ENCODE measurements at places on chromosomes 6 and 20.

GRCh38 chr6:90284236-90285041 is 12.2 kb downstream of the BACH2 start:
- peak; percentile 55 for DNase-seq

- DNase-seq = no peak
These were observed 51.9 kb downstream of the APCDD1L start for GRCh38 chr20:58463256-58463655.

GRCh38 chr6:115819506-115819905 is 241.2 kb downstream of the FRK start:
- no peak for DNase-seq

DNA sequence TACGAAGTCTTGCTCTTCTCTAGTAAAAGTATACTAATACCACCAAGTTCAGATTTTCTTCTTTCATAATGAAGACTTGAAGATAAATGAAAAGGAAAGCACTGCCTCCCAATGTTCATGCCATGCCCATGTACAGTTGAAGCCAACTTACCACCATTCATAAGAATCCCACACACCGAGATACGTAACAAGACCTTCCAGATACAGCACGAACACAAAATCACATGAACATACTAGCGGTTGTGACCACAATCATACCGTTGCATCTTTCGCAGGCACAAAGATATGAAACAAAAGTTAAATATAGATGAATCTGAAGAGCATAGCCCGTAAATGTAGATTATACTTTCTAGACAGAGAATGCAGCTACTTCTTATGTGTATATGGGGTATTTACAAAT is 412.5 kb downstream of the CBLN4 start:
- DNase-seq = no peak

GRCh38 chr6:3831761-3832530 is 17.2 kb upstream of the FAM50B start:
- DNase-seq = no peak

GRCh38 chr20:1392693-1393506 is at the start of gene FKBP1A:
Gene FKBP1A (minus strand): TSS chr20:1393054. CDS start chr20:1392998, 56 bp downstream.
- peak; percentile 92 for DNase-seq

GRCh38 chr6:5457983-5458683 is 196.8 kb downstream of the FARS2 start:
- DNase-seq = no peak

- DNase-seq = no peak
These were observed 2.6 kb upstream of the MRGBP start for GRCh38 chr20:62793757-62794006.

GRCh38 chr6:113634352-113635163 is 222.6 kb upstream of the MARCKS start:
- DNase-seq = no peak

GRCh38 chr6:91710342-91710741 is 1123.5 kb upstream of the MAP3K7 start:
- no peak for DNase-seq

- no peak for DNase-seq
These were observed 73.3 kb downstream of the SLC22A23 start for GRCh38 chr6:3383525-3383924.

GRCh38 chr20:58552366-58552934 is 37.3 kb upstream of the APCDD1L start:
- no peak for DNase-seq

- DNase-seq = peak; percentile 66
These were observed 1.9 kb downstream of the GRM4 start for GRCh38 chr6:34143884-34144580.

GRCh38 chr6:147301070-147301469 is 96.9 kb downstream of the STXBP5 start:
- no peak for DNase-seq

DNA sequence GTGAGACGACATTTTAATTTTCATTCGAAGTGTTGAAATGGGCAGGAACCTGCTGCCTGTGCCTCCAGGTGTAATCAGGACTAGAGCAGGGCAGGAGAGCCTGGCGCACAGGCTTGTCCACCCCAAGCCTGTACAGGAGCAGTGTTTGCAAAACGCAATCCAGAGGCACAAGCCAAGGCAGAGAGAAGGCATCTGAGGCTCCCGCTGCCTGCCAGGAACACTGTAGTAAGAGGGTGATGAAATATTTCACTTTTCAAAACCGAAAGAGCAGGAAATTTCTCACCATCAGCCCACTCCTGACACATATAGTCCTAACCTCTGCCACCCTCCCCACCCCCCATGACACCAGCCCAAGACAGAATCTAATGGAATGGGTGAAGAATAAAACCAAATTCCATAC is 132.5 kb downstream of the RTN4IP1 start:
- no peak for DNase-seq

- no peak for DNase-seq
These were observed 68.8 kb upstream of the XRN2 start for GRCh38 chr20:21234324-21234723.

DNA sequence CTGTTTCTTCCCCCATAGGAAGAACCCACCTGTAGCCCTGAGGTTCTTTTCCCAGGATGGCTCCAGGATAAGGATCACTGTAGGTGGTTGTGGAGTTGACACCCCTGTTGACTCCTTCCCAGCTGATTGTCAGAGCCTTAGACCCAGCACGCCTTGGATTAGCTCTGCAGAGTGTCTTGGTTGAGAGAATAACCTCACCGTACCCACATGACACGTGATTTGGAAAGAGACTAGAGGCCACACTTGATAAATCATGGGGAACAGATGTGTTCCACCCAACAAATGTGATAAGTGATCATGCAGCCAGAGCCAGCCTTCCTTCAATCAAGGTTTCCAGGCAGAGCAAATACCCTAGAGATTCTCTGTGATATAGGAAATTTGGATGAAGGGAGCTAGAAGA is 12.2 kb downstream of the BTN3A1 start:
- DNase-seq = no peak

DNA sequence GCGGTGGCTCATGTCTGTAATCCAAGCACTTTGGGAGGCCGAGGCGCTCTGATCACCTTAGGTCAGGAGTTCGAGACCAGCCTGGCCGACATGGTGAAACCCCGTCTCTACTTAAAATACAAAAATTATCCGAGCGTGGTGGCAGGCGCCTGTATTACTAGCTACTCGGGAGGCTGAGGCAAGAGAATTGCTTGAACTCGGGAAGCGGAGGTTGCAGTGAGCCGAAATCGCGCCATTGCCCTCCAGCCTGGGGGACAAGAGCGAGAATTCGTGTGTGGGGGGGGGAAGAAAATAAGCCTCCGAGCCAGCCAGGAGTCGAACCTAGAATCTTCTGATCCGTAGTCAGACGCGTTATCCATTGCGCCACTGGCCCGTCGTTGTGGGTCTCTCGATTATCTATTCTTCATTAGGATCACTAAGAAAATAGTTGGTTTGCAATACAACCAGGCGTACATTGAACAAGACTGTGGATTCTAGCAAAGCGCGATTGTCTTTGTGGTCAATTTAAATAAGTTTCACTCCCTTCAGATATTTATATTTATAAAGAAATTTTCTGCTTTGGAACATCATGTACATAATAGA is 33.9 kb upstream of the PRSS16 start:
- no peak for DNase-seq

GRCh38 chr6:154745243-154745642 is 12.0 kb downstream of the SCAF8 start:
- DNase-seq = no peak

Measured in activated CD8-positive, alpha-beta memory T cell treated with anti-CD3 and anti-CD28 coated beads, Interleukin-2, amount 50 U/mL, for 4 hours (primary cell).